ENCODE measurements at places on chromosomes 5 and 9. TPM values are rescaled to one million over a fixed set of nuclear protein-coding genes. Genes with fewer than 3 reads are reported as not detected.

LEAP2 gene
- 2.1 TPM for total RNA-seq

CDO1 gene
- total RNA-seq: 11.6 TPM

FREM1 gene
- 14.0 TPM for total RNA-seq

SPATA31C1 gene
- not detected for total RNA-seq

CBY3 gene
- total RNA-seq: not detected

- H3K27ac ChIP-seq: no peak overlapping the region
- no peak overlapping the region for H3K4me3 ChIP-seq
- H3K27me3 ChIP-seq: no peaks in the 10 kb centered on the region
- no peaks in the 10 kb centered on the region for H3K4me1 ChIP-seq
- H3K36me3 ChIP-seq: no peaks in the 10 kb centered on the region
- no peak for DNase-seq
Observed at GRCh38 chr9:125507226-125507625, 199.8 kb downstream of the MAPKAP1 start.

DNA sequence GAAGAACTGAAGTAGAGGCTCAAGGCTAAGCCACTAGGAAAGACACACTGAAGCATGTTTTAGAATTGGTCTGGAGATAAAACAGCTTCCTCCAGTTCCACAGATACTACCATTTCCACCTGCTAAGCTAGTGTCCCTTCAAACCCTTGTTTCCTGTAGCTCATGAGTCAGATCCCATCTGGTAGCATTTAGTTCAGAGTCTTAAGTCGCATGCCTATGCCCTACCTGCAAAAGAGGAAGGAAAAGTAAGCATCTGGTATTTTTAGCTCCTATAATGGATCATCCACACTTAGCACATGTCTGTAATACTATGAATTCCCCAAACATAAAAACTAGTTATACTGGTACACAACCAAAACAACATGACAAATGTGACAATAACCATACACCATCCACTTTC is 92.1 kb downstream of the CDKN2A start:
- no peaks in the 10 kb centered on the region for H3K36me3 ChIP-seq
- H3K27ac ChIP-seq: no peak overlapping the region
- no peaks in the 10 kb centered on the region for H3K4me1 ChIP-seq
- no peak overlapping the region for H3K4me3 ChIP-seq

- no peak overlapping the region for H3K4me3 ChIP-seq
- no peak overlapping the region for H3K27ac ChIP-seq
- H3K27me3 ChIP-seq: no peaks in the 10 kb centered on the region
Observed at GRCh38 chr5:133829786-133830185, 138.6 kb downstream of the C5orf15 start.

Measured in aorta (tissue), 5 donors.